ENCODE measurements at places on chromosomes 7 and 10.
A peak's percentile ranks its signal among the peaks of the same experiment; 100 is the strongest.

DNA sequence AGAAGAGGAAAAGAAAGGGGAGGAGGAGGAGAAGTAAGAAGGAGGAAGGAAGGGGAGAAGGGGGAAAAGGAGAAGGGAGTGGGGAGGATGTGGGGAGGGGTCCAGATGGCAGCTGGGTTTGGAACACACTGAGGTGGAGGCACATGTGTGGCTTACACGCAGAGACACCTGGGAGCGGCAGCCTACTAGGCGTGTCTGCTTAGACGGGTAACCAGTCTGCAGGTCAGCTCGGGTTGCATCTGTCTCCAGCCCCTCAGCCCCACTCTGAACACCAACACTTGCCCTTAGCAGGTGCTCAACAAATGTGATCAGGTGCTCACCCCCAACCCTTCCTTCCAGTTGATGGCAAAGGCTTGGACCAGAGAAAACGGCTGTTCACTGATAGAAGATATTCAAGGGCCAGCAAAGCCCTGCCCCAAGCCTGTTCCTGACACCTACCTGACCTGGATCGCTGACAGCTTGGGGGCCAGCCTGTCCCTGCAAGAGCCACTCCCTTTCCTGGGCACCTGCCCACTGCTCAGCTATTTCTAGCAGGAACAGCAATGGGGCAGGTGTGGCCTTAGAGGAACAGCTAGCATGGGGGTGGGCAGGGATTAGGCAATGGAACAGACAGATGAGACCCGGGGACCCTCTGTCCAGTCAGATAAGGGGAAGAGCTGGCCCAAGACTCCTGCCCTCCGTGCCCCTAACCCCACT, 70.5 kb downstream of the SH3PXD2A start:
- no peak for DNase-seq

DNA sequence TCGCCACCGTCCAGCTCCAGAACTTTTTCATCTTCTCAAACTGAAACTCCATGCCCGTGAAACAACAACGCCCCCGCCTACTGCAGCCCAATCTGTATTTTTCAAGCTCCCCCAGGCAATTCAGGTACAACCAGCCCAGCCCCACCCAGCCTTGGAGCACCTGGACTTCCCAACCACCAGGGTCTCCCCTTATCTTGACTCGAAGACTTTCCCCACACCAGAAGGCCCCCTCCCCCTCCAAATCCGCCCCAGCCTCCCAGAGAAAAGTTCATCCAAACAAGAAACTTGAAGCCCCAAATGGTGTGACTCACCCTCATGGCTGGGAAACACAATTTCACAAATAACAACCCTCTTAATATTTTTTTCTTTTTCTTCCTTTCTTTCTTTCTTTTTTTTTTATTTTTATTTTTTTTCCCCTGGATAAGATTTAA, 10.6 kb downstream of the ZCCHC24 start:
- no peak for DNase-seq

GRCh38 chr7:47358944-47359588, 222.8 kb downstream of the TNS3 start:
- DNase-seq, result no peak

GRCh38 chr10:13873196-13873595, 286.4 kb downstream of the PRPF18 start:
- no peak for DNase-seq

DNA sequence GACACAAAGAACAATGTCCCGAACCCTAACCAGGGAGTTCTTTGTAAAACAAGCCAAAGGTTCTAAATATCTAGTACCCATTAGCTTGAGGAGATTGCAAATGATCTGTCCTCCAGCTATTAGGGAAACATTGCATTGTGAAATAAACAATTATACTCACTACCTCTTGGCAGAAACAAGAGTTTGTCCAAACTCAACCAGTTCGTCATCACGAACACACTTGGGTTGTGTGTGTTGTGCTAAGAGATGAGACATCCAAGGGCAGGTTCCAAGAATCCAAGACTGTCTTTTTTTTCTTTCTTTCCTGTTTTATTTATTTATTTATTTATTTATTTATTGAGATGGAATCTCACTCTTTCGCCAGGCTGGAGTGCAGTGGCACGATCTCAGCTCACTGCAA, 793.1 kb upstream of the AUTS2 start:
- DNase-seq, result no peak

- DNase-seq, result no peak
These were observed 34.0 kb downstream of the DLD start for GRCh38 chr7:107924841-107925504.

DNA sequence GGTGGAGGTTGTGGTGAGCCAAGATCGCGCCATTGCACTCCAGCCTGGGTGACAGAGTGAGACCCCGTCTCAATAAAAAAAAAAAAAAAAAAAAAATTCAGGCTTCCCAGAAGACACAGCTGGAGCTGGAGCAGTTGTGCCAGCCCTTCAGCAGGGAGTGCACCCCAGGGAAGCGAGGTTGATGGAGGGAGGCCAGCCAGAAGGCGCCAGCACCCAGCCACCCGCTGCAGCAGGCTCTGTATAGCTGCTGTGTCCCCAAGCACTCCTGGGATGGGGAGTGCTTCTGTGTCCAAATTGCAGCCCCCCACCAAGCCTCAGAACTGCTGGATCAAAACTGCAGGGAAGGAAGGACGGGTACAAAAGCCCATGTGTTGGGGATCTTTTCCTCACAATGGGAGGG, 47.8 kb downstream of the COBL start:
- DNase-seq, result no peak

- DNase-seq, result no peak
These were observed 331.8 kb downstream of the CALN1 start for GRCh38 chr7:72080341-72080766.

DNA sequence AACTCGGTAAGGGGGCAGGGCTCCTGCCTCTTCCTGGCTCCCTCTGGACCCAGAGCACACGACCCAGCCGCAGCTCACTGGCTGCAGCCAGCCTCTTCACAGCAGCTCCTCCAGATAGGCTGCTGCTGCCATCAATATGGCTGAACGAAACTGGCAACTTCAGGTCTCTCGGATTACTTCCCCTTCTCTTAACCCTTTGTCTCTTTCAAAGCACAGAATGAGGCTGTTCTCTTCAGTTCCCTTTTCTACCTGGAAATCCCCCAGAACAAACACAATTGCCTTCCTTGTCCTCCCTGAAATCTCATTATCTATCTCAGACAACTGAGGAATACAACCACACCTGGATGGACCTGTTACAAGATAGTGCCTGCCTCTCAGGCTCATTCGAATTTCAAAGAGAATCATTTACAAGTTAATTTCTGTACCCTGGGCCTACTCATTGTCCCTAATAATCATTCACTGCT, 193.4 kb upstream of the MBL2 start:
- DNase-seq, result no peak

DNA sequence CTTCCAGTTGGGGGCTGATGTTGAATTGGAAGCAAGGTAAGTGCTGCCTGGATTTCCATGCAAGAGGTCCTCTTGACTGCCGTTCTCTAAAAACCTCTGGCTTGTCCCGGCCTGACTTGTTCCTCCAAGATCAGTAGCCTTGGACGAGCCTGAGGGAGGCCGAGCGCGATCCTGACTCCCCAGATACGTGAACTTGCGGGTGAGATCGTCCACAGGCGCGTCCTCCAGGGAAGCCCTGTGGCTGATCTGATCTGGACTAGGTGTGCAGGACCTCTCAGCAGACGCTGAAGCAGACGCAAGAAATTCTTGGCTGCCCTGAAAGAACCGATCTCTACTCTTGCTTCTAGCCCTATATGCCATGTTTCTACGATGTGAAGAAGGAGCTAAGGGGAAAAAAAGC, 29.7 kb downstream of the ZC3HAV1 start:
- DNase-seq, result no peak

DNA sequence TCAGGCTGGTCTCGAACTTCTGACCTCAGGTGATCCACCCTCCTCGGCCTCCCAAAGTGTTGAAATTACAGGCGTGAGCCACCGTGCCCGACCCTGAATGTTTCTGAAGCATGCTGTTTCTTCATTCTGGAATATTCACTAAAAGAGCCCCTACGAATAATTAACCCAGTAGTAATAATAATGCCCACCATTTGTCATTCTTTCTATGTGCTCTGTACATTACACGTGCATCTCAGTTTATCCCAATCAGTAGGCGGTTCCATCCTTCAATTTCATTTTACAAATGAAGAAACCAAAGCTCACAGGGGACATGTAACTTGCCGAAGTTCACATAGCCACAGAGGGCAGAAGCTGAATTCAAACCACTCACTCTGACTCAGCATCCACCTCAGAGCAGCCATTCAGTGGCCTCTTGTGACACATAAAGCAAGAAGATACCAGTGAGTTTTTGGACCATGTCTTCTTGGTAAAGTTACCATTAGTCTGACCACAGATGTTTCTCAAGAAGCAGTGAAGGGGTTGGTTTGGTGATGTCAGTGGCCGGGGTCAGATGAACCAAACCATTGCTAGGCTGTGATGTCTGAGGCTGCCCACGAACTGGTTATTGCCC, 71.9 kb upstream of the DUSP5 start:
- DNase-seq, result peak; percentile 92

- DNase-seq, result no peak
These were observed 132.6 kb upstream of the NAMPT start for GRCh38 chr7:106417273-106417902.

- DNase-seq, result no peak
These were observed 60.6 kb upstream of the AKR1C1 start for GRCh38 chr10:4902571-4903011.

DNA sequence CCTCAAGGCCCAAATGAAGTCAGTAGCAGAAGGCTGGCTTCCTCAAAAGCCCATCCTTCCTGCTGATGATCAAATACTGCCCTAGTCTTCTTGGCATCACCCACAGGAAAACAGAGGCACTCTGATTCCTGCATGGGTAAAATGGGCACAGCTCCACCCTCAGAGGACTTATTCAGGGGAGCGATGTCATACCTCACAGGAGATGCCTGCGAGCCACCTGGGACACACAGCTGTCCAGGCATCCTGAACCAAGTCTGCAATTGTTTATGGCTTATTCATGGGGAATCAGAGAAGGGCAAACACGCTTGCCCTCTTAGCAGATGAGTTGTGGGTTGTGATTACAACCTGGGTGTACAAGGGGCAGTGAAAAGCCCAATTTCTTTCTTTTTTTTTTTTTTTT, 22.0 kb upstream of the LMTK2 start:
- no peak for DNase-seq

- DNase-seq, result no peak
These were observed 721.7 kb upstream of the GALNT17 start for GRCh38 chr7:70410134-70410750.

DNA sequence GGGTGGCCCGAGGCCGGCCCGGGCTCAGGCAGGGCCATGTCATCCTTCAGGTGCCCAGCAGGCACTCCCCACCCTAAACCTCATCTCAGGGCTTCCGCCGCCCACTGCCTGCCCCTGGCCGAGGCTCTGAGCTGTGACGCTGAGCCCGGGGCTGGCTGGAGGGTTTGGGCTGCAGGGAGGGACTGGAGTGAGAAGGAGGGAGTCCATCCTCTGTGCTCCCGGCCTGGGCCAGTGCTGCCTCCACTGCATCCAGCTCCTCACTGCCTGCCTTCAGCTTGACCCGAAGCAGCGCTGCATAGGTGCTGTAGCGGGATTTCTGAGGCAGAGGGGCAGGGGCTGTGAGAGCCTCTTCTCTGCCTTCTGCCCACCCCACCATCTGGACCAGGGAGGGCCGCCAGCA, 7.6 kb downstream of the NFKB2 start:
- DNase-seq, result no peak

GRCh38 chr7:24283897-24284698, at the start of gene NPY:
TSS of gene NPY (plus strand) at chr7:24284190. CDS start at chr7:24285241, 1,051 bp downstream.
- no peak for DNase-seq

- DNase-seq, result no peak
These were observed 111.0 kb downstream of the SMURF1 start for GRCh38 chr7:99032928-99033327.

DNA sequence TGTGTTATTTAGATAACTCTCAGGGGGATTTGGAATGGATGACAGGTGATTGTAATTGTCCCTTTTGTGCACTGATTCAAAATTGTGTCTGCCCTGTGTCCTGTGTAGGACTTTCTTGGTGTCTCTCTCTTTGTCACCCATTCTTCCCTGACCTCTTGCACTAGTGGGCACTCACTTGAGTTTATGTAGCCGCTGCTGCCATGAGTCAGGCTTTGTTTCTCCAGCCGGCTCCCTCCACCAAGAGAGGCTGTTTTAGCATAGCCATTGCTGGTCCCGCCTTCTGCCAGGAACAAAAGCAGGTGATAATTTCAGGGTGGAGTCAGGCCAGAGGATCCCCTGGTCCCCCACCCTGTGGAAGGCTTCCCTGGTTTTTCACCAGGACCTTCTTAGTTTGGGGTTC, 8.4 kb downstream of the COL17A1 start:
- DNase-seq, result no peak

DNA sequence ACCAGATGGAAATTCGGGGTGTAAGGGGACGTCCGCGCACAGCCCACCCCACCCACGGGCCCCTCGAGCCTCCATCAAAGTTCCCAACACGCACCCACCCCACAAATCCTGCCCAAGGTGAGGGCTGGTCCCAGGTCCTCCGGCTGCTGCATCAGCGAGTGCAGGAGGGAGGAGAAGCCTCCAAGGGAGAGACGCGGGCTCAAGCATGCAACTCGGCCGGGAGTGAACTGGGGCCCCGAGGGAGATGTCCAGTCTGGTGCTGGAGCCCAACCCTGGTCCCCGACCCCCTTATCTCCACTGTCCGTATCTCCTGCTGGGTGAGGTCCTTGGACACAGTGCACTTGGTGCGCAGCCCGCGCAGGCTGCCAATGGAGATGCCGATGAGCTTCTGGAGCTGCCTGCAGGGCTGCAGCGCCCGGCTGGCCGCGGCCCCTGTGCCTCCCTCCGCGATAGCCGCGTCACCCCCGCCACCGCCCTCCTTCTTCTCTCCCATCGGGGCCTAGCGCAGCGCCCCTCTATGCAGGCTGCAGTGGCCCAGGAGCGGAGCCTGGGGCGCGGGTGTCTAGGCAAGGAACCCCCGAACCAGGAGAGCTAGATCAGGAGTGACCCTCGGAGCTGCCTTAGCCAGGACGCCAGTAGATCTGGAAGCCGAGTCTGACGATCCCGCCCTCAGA, 489.2 kb downstream of the ZNF33B start:
- DNase-seq, result no peak

DNA sequence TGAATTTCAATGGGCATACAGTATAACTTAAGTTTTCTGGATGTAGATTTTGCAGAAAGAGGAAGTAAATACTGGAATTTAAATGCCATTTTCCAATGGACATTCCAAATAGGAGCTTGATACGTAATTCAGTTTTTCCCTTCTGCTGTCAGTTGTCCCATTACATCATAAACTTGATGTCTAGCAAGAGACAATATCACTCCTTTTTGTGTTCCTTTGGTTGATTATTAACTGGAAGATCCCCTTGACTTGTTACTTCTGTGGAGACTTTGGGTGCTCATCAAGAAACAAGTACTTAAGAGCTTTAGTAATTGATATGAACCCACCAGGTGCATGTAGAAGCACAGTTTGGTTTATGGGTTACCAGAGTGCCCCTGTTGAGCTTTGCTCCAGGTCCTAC, 116.1 kb downstream of the ST7 start:
- DNase-seq, result no peak

GRCh38 chr10:48791267-48791928, 106.7 kb downstream of the WDFY4 start:
- DNase-seq, result no peak

Measured in AG04450 (cell line).